ENCODE measurements at places on chromosomes 2 and 18. TPM values are rescaled to one million over a fixed set of nuclear protein-coding genes. Genes with fewer than 3 reads are reported as not detected.

Gene CHRNA1
- total RNA-seq, result not detected

Gene LDAH
- 15.3 TPM for total RNA-seq

Gene MROH2A
- total RNA-seq, result 0.28 TPM

Gene RNF125
- total RNA-seq, result 0.23 TPM

Gene CLIP4
- 28.6 TPM for total RNA-seq

Gene TMEM37
- 2.7 TPM for total RNA-seq

Gene SLC9A4
- total RNA-seq, result not detected

Gene SERPINB2
- not detected for total RNA-seq

Gene ACTR1B
- total RNA-seq, result 44.8 TPM

Gene PDCD1
- not detected for total RNA-seq

Gene IL1F10
- total RNA-seq, result not detected

Gene CNTNAP5
- not detected for total RNA-seq

Gene SCN9A
- total RNA-seq, result 2.5 TPM

Gene KCNE4
- total RNA-seq, result 0.83 TPM

Gene ALKAL2
- not detected for total RNA-seq

Gene SP140
- total RNA-seq, result not detected

Gene TXNDC9
- total RNA-seq, result 50.3 TPM

Gene TLX2
- 0.30 TPM for total RNA-seq

Gene STEAP3
- total RNA-seq, result 44.9 TPM

Gene PROC
- total RNA-seq, result 3.7 TPM

Gene GAL3ST2
- 0.36 TPM for total RNA-seq

Gene INPP5D
- 0.51 TPM for total RNA-seq

Gene TMEM198
- total RNA-seq, result 0.95 TPM

Gene DAPL1
- not detected for total RNA-seq

Gene TPO
- total RNA-seq, result 0.20 TPM

Gene TTN
- total RNA-seq, result under 0.01 TPM

Gene SLC4A5
- total RNA-seq, result 0.41 TPM

Gene SERPINB10
- not detected for total RNA-seq

Gene XIRP2
- total RNA-seq, result not detected

Gene CCDC102B
- total RNA-seq, result 0.42 TPM

Gene ANKRD36
- 6.0 TPM for total RNA-seq

Gene METTL8
- 26.7 TPM for total RNA-seq

Gene LCT
- 0.03 TPM for total RNA-seq

Gene IMP4
- 163 TPM for total RNA-seq

Gene NT5C1B
- not detected for total RNA-seq

Gene RTP5
- not detected for total RNA-seq

Gene EML6
- total RNA-seq, result 1.00 TPM

Gene HOXD11
- total RNA-seq, result 7.8 TPM

Gene TNFRSF11A
- 8.3 TPM for total RNA-seq

Gene TGFA
- 8.7 TPM for total RNA-seq
